Neural progenitor cell (in vitro differentiated cells): ENCODE measurements at places on chromosomes 5 and 9. TPM values are rescaled to one million over a fixed set of nuclear protein-coding genes. Genes with fewer than 3 reads are reported as not detected.

PTGR1 gene
- total RNA-seq = 88.7 and 124 TPM in 2 replicates

DNA sequence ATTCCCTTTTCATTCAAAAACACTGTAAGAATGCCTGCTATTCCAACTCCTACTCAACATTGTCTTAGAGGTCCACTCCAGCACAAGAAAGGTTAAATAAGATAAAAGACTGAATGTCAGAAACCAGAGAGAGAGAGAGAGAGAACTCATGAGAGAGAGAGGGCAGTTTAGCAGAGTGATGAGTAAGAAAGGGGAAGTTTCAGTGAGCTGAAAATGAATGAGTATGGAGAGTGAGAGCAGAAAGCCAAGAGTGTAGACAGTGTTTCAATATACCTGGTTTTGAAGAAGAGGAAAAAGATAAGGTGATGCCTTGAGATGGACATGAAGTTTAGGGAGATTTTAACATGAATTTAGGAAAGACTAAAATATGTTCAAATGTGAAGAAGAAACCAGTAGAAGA is 528.0 kb upstream of the SEMA6A start:
- H3K36me3 ChIP-seq = no peaks in the 10 kb centered on the region
- H3K4me3 ChIP-seq = no peak overlapping the region
- H3K27ac ChIP-seq = peak overlapping the region; percentile 51
- peak; percentile 12 for DNase-seq
- H3K27me3 ChIP-seq = no peaks in the 10 kb centered on the region

DNA sequence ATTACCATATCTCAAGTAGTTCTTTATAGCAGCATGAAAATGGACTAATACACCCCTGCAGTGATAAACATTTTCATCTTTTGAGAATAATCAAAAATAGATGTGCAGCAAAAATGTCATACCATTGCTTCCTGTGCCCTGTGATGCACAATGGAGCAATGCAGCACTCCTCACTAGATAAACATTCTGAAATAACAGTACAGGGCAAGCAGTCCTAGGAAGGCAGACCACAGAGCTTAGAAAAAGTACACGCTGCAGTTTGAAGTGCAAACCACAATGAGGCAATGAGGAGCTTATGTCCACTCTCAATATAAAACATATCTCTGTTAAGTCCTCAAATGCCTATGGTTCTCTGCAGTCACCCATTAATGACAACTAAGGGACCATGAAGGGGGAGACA is 367.6 kb downstream of the PDE4D start:
- H3K4me3 ChIP-seq = no peak overlapping the region
- H3K27ac ChIP-seq = no peak overlapping the region
- H3K27me3 ChIP-seq = no peaks in the 10 kb centered on the region
- H3K36me3 ChIP-seq = no peaks in the 10 kb centered on the region

GRCh38 chr5:110105692-110106091 is 416.0 kb downstream of the MAN2A1 start:
- DNase-seq = no peak
- H3K27me3 ChIP-seq = no peaks in the 10 kb centered on the region
- H3K27ac ChIP-seq = no peak overlapping the region
- no peaks in the 10 kb centered on the region for H3K36me3 ChIP-seq
- H3K4me3 ChIP-seq = no peak overlapping the region

DNA sequence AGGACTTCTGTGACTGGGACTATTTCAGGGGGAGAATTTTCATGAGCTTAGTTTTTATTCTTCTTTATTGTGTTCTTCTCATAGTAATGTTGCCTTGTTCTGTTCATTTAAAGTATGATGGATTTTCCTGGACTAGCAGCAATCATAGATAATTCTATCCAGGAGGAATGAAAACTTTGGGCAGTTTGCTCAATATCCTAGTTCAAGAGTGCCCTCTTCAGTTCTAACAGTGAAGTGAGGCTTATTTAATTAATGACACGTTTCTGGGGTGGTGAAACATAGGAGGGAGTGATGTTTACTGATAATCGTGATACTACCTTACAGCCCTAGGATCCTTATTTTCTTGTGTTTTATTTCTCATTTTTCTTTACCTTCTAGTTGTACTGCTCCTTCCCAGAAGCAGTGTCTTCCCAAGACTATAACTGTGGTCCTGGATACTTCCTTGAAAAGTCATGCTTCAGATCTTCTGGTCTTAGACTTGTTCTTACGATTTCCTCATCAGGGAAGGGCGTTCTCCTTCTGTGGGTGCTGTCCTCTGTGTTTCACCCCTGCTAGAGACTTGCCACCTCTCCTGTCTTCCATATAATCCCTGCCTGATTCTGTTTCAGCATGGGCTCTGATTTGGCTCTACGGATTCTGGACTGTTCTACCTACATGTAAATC is 57.4 kb downstream of the CFAP95 start:
- H3K27me3 ChIP-seq = no peaks in the 10 kb centered on the region
- H3K36me3 ChIP-seq = no peaks in the 10 kb centered on the region
- no peak overlapping the region for H3K4me3 ChIP-seq
- H3K27ac ChIP-seq = no peak overlapping the region
- peak; percentile 50 for DNase-seq
- H3K4me1 ChIP-seq = peaks cover 6% of the 10 kb centered on the region

- no peaks in the 10 kb centered on the region for H3K27me3 ChIP-seq
- no peaks in the 10 kb centered on the region for H3K36me3 ChIP-seq
- H3K27ac ChIP-seq = no peak overlapping the region
- no peak overlapping the region for H3K4me3 ChIP-seq
Measured at GRCh38 chr5:52024359-52024758, 641.1 kb downstream of the ISL1 start.
